ENCODE measurements at places on chromosomes 1 and 21. TPM values are rescaled to one million over a fixed set of nuclear protein-coding genes. Genes with fewer than 3 reads are reported as not detected.

SPRR2G gene
- not detected for total RNA-seq

NFASC gene
- 61.9 TPM for total RNA-seq

INKA2 gene
- total RNA-seq = 1.6 TPM

DCST2 gene
- not detected for total RNA-seq

ARMH1 gene
- total RNA-seq = 0.97 TPM

FALEC gene
- total RNA-seq = not detected

RAP1GAP gene
- 0.16 TPM for total RNA-seq

MIS18A gene
- total RNA-seq = 2.4 TPM

ATP6V1G3 gene
- not detected for total RNA-seq

ANKRD35 gene
- 1.2 TPM for total RNA-seq

FCRLB gene
- 0.49 TPM for total RNA-seq
